ENCODE measurements at places on chromosomes 11 and 22.

DNA sequence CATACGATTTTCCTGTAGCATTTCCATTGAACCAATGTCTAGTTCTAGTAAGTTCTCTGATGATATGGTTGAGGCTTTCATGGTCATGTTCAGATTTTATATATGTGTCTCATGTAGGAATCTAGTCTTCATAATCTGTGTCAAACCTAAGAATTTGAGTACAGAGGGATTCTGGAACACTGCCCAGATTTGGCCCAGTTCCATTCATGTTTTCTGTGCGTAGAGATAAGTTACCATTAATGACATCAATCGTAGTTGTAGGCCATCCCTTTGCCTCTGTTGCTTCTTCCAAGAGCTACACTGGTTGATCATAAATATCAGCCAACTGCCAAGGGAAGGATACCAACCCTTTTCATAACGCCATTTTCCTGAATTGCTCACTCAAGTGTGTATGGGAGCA lies 23.3 kb downstream of the ST3GAL4 start:
- no peak for DNase-seq

DNA sequence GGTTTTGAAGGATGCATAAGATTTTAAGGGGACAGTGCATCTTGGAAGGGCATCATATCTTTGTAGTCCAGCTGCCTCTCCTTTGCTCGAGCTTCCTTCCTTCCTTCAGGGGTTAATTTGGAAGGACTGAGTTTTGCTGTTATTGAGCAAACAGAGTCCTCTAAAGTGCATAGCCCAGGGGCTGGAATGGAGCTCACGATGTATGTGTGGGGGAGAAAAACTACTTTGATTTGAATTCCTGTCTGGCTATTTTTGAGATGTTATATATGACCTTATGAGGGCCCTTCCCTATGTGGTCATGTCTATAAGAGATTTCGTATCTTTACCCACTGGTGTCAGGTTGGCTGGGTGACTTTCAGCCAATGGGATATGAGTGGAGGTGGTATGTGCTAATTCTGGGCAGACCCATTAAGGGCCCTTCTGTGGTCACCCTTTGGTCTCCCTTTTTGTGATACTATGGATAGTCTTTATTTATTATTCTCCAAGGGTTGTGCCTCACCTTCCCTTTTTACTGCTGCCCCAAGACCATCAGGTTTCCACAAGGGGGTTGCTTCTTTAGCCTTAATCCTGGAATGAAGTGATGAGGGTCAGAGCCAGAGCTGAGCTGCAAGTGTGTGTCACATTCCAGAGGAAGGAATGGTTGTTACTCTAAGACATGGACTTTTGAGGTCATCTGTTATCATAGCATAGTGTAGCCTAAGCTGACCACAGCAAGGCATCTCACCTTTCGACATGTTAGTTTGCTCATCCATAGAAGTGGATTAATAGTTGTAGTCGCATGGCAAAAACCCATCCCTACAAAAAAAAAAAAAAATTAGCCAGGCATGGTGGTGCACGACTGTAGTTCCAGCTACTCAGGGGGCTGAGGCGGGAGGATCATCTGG lies 54.6 kb downstream of the LRRC74B start:
- DNase-seq, result no peak

DNA sequence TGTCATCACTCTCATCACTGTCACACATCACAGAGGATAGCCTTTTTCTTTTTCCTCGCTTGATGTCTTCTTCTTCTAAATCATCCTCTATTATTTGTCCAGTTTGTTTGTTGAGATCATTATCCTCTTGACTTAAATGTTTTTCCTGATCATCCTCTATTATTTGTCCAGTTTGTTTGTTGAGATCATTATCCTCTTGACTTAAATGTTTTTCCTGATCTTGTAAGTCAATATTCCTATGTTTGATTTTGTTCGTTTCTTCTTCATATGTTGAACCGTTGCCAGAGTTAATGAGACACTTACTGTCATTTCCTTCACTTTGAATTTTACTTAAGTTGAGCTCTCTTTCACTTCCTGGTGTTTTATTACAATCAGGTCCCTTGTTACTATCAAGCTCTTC lies 5.6 kb downstream of the CCDC82 start:
- DNase-seq, result no peak

GRCh38 chr22:23548501-23549197 lies 31.4 kb downstream of the IGLL1 start:
- no peak for DNase-seq

DNA sequence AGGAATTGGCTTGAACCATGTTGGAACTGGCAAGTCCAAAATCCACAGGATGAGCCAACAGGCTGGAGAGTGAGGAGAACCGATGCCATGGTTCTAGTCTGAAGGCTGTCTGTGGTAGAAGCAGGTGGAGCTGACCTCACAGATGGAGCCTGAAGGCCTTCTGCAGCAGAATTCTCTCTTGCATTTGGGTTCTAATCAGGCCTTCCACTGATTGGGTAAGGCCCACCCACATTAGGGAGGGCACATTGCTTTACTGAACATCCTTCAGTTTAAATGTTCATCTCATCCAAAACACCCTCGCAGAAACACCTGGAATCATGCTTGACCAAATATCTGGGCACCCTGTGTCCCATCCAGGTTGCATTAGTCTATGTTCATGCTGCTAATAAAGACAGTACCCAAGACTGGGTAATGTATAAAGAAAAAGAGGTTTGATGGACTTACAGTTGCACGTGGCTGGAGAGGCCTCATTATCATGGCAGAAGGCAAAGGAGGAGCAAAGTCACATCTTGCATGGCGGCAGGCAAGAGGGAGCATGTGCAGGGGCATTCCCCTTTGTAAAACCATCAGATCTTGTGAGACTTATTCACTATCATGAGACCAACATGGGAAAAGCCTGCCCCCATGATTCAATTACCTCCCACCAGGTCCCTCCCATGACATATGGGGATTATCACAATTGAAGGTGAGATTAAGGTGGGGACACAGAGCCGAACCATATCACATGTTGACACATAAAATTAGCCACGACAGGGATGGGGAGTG lies 15.9 kb downstream of the SMIM38 start:
- DNase-seq, result no peak

- DNase-seq, result no peak
Measured at GRCh38 chr11:28826807-28827206, 718.6 kb downstream of the METTL15 start.

Data from stimulated activated CD4-positive, alpha-beta T cell treated with anti-CD3 and anti-CD28 coated beads, Interleukin-1b, Interleukin-23, amount 100 ng/mL, for 48 hours (primary cell).